Suprapubic skin (tissue), 4 donors: ENCODE measurements at places on chromosomes 1 and 21. TPM values are rescaled to one million over a fixed set of nuclear protein-coding genes. Genes with fewer than 3 reads are reported as not detected.

Gene S100A9
- total RNA-seq = 76.1 TPM

Gene ZNF678
- 6.7 TPM for total RNA-seq

Gene FCN3
- total RNA-seq = 2.3 TPM

Gene BCL2L15
- 0.60 TPM for total RNA-seq

Gene PAQR6
- 8.5 TPM for total RNA-seq

Gene ABCA4
- total RNA-seq = 2.8 TPM

Gene AKR7A3
- total RNA-seq = 1.7 TPM

Gene MYCL
- total RNA-seq = 62.7 TPM

Gene DNMT3L
- not detected for total RNA-seq

Gene CLDN19
- total RNA-seq = 0.98 TPM

Gene FAM72D
- total RNA-seq = 0.55 TPM

Gene SLC30A2
- 2.0 TPM for total RNA-seq

Gene KCND3
- 10.1 TPM for total RNA-seq

Gene OR2L3
- not detected for total RNA-seq

Gene PLA2G2C
- total RNA-seq = not detected

Gene ADORA1
- 5.9 TPM for total RNA-seq

Gene ST6GALNAC5
- total RNA-seq = 1.5 TPM

Gene KIF17
- total RNA-seq = 5.6 TPM

Gene OR2L13
- total RNA-seq = not detected

Gene SRRM1
- 73.0 TPM for total RNA-seq

Gene IQGAP3
- total RNA-seq = 3.7 TPM

Gene P3H1
- total RNA-seq = 19.1 TPM

Gene LENEP
- total RNA-seq = not detected

Gene RIIAD1
- total RNA-seq = not detected

Gene RAB13
- 13.5 TPM for total RNA-seq

Gene CD84
- 2.1 TPM for total RNA-seq

Gene USH2A
- not detected for total RNA-seq

Gene CHI3L2
- 7.9 TPM for total RNA-seq

Gene RGSL1
- not detected for total RNA-seq

Gene KRTAP7-1
- not detected for total RNA-seq

Gene TPTE
- not detected for total RNA-seq

Gene FLG
- 734 TPM for total RNA-seq

Gene OR2AK2
- not detected for total RNA-seq

Gene DMBX1
- 0.30 TPM for total RNA-seq

Gene CD247
- total RNA-seq = 0.30 TPM

Gene TMPRSS3
- total RNA-seq = not detected

Gene RHD
- not detected for total RNA-seq

Gene NEK2
- 3.2 TPM for total RNA-seq

Gene S100A8
- total RNA-seq = 38.4 TPM

Gene TMEM59
- 157 TPM for total RNA-seq

Gene LMOD1
- 13.0 TPM for total RNA-seq

Gene MANEAL
- total RNA-seq = 7.5 TPM
